GM12891 (cell line): ENCODE measurements at places on chromosomes 1 and 21.
A peak's percentile ranks its signal among the peaks of the same experiment; 100 is the strongest.

DNA sequence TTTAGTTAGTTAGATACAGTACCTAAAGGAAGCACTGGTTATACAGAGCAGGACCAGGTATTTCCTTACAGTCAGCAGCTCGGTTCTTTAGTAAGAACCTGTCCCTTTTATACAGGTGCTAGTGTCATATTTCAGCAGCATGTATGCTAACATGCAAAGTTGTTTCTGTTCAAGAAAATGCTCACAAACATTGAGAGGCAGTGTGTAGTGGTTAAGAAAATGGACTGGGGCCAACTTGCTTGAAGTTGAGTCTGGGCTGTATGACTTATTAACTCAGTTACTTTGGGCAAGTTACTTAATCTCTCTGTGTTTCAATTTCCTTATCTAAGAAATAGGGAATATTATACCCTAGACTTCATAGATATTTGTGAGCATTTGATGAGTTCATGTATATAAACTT, 31.1 kb downstream of the AK4 start:
- DNase-seq, result no peak

- peak; percentile 15 for DNase-seq
These were observed 726 bp upstream of the CYB5R1 start for GRCh38 chr1:202967684-202968281.

GRCh38 chr1:119794230-119794875, 16.9 kb downstream of the REG4 start:
- no peak for DNase-seq

GRCh38 chr1:22712502-22713271, 2.0 kb downstream of the EPHB2 start:
- DNase-seq, result peak; percentile 74

- no peak for DNase-seq
These were observed 107.3 kb downstream of the ENAH start for GRCh38 chr1:225545649-225546048.

DNA sequence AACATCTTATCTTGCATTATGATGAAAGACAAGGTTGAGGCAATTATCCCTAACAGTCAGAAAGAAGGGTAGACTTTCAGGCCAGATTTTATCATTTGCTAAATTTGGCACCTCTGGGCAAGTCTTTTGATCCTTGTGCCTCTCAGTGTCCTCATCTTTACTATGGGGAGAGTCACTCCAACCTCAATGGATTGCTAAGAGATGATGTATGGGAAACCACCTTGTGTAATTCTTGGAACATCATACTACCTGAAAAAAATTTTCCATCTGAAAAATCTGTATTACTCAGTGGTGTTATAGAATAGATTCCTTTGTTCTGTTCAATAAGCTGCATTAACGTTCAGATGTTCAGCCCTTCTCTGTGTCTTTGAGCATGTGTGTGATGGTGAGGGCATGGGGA, 230.7 kb downstream of the TGFB2 start:
- DNase-seq, result no peak

- DNase-seq, result peak; percentile 47
These were observed at the start of gene SHISA4 for GRCh38 chr1:201888282-201889089. TSS of gene SHISA4 (plus strand) at chr1:201888898. CDS start at chr1:201888995, 97 bp downstream.

- DNase-seq, result no peak
These were observed 208.9 kb upstream of the GREM2 start for GRCh38 chr1:240820816-240821215.

- DNase-seq, result no peak
These were observed 1.7 kb downstream of the PTGFR start for GRCh38 chr1:78492386-78492950.

GRCh38 chr1:46496505-46496904, 6.9 kb downstream of the DMBX1 start:
- DNase-seq, result no peak

- no peak for DNase-seq
These were observed 13.8 kb upstream of the EPS15 start for GRCh38 chr1:51532853-51533252.

- no peak for DNase-seq
These were observed 85.2 kb downstream of the HIVEP3 start for GRCh38 chr1:41833519-41834000.

GRCh38 chr1:43237121-43237520, 32.7 kb upstream of the TMEM125 start:
- no peak for DNase-seq

DNA sequence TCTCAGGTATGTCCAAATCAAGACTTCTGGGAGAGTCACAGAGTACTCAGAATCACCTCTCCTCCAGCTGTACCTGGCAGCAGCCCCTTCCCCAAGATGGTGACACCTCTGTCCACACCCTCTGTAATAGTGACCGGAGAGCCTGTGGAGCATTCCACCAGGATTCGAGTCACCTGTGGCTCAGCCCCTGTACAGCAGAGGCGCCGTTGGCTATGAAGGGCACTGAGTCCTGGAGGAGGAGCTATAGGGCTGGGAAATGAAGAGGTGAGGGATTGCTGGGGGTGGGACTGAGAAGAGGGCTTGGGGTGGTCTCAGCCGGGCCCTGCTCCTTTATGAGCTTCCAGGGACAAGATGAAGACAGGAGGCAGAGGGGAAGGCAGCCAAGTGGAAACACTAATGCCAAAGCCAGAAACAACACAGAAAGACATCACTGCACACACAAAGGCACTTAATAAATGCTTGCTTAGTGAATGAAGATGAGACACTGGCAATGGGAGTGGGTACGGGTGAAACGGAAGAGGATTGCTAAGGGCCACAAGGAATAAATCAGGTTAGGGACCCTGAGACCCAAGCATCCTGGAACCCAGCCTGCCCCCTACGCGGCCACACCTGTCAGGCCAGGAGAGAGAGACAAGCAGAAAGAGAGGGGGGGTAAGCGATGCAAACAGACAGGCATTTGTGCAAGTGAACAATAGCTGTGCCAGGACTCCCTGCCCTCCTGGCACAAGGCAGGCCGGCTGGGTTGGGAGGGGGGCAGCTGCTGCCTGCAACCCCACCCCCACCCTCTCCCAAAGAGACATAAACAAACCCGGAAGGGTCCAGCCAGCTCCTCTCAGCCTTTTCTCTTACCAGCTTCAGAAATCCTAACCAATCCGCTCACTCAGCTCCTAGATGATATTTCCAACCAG, 3.9 kb downstream of the ARHGEF2 start:
- DNase-seq, result no peak

DNA sequence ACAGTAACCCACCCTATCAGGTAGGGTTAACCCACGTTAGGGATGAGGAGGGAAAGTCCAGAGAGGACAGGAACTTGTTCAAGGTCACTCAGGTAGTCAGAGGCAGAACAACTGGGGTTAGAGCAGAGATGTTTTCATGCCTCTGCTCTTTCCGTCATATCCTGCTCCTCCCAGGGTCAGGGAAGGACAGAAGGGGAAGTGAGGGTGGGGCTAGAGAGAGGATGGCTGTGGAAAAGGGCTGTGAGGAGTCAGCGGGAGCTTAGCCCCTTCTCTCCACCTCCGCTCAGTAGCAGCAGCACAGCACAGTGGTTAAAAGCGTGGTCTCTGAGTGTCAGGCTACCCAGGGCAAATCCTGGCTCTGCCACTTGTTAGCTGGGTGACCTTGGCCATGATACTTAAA, 36.5 kb downstream of the DDX20 start:
- DNase-seq, result no peak

- DNase-seq, result no peak
These were observed 25.3 kb downstream of the DTL start for GRCh38 chr1:212060632-212061472.

DNA sequence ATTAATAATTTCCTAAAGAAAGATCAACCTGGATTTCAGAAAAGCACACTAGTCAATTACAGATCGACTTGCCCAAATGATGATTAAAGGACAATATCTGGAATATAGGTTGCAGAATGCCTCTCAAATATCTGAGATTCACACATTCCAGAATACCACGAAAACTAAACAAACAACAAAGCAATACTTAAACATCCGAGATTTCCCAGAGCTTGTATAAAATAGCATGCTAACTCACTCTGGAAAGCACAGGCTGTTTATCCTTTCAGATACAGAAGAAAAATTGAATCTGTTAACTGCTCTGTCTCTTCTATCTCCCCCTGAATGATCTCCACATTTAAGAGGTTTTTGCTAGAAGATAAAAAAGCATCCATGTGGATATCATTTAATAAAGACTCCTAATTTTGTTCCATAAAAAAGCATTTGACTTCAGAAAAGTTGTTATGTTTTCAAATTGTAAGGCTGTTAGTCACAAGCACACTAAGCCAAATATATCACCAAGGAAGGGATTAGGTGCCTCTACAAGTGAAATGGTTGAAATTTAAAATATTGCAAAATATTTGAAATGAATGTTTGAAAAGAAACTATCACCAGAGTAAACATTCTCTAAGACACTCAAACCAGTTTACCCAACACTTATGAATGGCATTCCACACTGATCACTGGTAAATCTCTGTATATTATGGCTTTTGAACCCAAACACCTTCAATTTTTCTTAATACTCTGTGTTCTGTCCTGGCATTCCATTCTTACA, 865.1 kb upstream of the ADAMTS5 start:
- no peak for DNase-seq

DNA sequence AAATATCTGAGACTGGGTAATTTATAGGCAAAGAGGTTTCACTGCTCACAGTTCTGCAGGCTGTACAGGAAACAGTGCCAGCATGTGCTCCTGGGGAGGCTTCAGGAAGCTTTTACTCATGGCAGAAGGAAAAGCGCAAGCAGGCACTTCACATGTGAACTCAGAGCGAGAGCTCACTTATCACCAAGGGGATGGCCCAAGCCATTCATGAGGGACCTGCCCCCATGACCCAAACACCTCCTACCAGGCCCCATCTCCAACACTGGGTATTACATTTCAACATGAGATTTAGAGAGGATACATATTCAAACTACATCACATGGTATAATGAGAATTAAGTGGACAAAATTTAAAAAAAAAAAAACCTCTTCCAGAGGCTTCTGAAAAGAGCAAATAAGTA, 13.7 kb downstream of the WASF2 start:
- no peak for DNase-seq

GRCh38 chr1:6280761-6281451, 20.0 kb upstream of the GPR153 start:
- no peak for DNase-seq

DNA sequence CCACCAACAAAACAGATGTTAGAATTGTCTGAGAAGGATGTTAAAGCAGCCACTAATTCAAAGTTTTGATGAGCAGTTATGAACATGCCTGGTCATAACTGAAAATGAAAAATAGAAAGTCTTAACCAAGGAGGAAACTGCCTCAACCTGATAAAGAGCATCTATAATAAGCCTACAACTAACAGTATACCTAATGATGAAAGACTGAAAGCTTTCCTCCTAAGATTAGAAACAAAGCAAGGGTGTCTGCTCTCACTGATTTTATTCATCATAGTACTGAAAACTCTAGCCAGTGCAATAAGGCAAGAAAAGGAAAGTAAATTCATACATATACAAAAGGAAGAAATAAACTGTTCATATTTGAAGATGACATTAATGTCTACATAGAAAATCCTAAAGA, 82.0 kb downstream of the KCNK1 start:
- DNase-seq, result no peak

DNA sequence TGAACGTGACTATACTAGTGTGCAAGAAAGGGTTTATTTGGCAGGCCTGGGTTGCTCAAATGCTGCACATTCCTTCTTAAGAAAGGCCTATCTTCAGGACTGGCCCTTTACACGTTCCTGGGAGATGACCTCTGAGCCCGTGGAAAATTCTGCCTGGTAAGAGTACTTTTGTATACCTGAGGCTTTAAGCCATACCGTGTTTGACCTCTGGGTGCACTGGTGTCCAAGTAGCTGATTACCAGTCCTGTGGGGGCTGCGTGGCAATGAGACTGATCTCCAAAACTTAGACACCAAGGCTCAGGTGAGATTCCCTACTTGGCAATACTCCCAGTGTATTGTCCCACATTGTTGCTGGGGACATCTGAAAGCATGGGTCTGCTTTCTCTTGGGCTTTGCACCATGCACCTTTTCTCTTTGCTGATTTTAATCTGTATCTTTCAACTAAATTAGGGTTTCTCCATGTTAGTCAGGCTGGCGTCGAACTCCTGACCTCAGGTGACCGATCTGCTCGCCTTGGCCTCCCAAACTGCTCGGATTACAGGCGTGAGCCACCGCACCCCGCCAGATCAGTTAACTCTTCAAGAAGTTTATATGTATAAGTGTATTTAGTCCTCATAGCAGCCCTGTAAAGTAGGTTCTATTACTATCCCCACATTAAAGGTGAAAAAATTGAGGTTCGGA, 44.5 kb downstream of the TRIM33 start:
- no peak for DNase-seq

DNA sequence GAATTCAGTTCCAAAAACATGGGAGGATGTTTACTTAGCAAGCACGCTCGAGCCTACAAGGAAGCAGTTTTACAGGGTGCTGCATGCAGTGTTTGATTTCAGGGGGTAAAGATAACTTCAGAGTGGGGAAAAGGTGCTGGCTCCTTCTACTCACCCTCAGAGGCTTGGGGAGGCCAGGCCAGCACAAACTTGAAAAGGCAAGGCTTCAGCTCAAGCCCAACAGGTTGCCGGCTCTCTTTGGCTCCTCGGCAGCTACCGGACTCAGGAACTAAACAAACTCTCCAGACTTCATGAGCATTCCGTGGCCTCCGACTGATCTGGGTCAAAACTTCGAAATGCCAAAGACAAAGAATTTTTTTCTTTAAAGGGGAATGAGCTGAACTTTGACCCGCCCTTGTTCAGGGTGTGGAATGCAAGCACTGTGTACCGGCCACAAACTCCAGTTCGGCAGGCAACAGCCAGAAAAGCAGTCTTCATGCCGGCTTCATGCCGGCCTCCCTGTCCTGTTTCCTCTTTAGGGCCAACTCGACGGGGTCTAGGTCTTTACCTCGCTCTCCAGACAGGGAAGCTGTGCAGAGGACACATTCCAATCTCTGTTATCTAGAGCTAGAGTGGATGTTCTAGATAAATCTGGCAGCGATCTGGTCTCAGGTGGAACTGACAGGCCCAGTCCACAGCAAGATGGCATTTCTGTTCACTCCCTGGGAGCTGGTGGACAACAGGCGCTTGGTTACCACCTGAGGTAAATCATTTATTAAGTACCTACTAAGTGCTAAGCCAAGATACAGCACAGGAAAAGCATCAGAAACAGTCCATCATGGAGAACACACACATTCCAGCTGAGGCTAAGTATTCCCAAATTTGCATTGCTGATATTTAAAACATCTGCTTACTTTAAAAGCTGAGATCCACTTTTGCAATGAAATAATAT, 75.0 kb downstream of the CD46 start:
- no peak for DNase-seq

GRCh38 chr21:37241426-37241825, 25.7 kb downstream of the VPS26C start:
- no peak for DNase-seq

DNA sequence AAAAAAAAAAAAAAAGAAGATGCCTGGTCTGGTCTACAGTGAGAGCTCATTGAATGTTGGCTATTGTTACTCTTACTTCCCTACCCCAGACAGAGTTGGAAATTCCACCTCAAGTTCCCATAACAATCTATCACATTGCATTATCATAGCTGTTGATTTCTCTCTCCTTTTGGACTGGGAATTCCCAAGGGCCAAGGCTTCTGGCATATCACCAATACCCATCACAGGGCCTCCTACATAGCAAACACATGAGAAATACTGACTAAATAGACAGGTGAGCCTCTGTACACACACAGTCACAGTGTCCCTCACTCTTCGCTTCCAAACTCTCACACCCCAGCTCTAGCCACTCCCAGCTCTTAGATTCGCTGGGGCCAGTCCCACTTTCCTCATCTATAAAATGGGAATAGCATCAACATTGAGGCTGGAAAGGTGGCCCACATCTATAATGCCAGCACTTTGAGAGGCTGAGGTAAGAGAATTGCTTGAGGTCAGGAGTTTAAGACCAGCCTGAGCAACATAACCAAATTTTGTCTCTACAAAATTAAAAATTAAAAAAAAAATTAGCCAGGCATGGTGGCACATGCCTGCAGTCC, 6.4 kb downstream of the PTAFR start:
- DNase-seq, result no peak

- no peak for DNase-seq
These were observed 83.3 kb downstream of the GABPA start for GRCh38 chr21:25818121-25818520.
